Activated naive CD4-positive, alpha-beta T cell treated with Interleukin-2 at 50 U/mL for 16 hours (primary cell): ENCODE measurements at places on chromosomes 12 and 14.

DNA sequence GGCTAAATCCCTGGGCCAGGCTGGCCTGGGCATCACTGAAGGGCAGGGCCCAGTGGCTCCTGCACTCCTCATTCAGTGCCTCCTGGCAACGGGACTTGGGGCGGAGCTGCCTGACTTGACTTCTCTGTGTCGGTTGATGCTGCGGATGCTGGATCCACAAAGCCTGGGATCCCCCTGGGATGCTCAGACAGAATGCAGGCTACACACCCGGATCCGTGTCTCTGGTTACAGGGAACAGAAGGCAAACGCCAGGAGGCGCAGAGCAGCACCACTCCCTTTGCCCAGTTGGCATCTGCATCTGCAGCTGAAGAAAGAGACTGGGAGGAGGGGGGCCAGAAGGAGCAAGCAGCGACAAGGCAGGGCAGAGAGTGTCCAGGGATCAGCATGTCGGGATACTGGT is 154.5 kb upstream of the FKBP4 start:
- DNase-seq: no peak

DNA sequence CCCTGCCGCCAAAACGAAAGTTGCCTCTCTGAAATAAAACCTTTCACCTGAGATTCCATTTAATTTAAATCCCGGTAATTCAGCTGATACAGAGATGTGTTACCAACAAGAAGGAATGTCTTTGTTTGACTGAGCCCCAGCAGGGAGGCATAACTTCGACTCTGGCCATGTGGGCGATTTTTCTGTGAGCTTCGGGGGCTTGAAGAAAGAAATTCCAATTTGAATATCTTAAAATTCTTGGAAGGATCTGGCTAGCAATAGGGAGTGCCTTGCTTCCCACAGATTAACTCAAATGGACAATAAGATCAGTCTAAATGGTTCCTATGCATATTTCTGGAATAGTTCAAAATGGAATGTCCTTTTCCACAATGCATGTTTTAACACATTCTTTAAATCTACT is 252.5 kb upstream of the TMPO start:
- DNase-seq: no peak

GRCh38 chr14:35861204-35861868 is 35.2 kb downstream of the BRMS1L start:
- DNase-seq: no peak

- DNase-seq: no peak
Measured at GRCh38 chr14:72780751-72781150, 113.2 kb downstream of the DPF3 start.

GRCh38 chr12:58801986-58802385 is 118.3 kb downstream of the LRIG3 start:
- no peak for DNase-seq

DNA sequence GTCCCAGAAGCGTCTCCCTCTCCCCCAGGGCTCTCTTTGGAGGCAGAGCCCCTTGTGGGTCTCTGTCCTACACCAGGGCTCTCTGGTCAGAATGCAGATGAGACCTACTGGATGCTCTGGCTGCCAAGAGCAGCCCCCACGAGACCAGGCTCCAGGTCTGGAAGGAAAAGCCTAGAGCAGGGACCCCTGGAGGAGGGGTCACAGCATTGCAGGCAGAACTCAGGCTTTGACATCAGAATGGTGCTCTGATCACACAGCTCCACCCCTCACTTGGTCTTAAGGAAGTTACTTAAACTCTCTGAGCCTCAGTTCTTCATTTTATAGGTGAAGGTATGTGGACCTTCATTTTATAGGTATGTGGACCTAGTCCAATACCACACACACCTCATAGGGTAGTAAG is 83.1 kb downstream of the ARL6IP4 start:
- no peak for DNase-seq

- DNase-seq: no peak
Measured at GRCh38 chr12:52984136-52984535, 22.1 kb upstream of the EIF4B start.

DNA sequence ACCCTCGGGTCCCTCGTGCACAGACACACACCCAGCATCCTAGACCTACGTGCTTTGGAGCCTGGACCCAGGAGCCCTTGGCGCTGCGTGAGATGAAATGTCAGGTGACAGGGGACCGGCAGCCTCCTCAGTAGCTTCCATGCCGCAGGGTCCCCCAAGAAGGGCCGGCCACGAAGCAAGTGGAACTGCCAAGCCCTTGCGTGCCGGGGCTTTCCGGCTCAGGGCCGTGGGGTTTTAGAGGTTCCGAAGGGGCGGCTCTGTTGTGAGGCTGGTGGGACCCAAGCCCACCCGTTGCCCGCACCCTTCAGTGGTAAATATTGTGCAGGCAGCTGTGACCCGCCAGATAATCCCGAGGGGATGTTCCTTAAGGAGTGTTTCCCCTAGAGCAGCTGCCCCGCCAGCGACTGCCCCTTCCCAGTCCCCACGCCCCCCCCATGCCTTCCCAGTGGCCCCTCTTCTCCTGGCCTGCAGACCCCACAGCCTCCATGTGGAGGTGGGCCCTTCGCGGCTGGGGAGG is 133.7 kb downstream of the ADGRD1 start:
- no peak for DNase-seq

- DNase-seq: no peak
Measured at GRCh38 chr12:39344926-39345325, 98.0 kb downstream of the KIF21A start.

- no peak for DNase-seq
Measured at GRCh38 chr12:18432206-18432605, 170.9 kb downstream of the PIK3C2G start.

DNA sequence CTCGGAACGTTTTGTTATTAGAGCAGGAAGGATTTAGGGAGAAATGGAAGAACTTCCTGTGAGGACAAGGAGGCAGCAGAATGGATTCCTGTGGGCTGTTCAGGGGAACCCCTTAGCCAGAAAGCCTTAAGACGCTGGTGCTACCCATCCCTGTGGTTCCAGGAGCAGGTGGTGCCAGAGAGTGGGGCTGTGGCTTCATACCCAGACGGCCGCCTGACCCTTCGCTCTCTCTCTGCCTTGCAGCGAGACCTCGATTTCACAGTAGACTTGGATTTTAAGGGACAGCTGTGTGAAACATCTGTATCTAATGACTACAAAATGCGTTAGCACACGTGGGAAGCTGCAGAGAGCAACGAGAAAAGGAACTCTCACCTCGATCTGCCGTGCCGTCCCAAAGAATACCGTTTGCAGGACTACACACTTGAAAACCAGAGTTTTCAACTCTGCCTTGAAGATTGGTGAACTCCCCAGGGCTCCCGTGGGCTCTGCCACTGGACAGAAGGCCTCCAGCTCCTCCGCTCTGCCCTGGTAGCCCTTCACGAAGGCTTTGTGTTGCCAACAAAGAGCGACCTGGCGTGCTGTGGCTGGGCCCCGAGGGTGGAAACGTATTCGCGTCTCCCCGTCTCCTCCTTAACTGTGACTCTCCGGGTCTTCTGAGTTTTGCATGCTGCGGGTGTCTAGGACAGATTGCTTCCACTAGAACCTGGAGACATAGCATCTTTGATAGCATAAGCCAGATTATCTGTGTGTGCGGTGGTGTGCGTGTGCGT is 102.0 kb downstream of the PRMT8 start:
- DNase-seq: no peak

DNA sequence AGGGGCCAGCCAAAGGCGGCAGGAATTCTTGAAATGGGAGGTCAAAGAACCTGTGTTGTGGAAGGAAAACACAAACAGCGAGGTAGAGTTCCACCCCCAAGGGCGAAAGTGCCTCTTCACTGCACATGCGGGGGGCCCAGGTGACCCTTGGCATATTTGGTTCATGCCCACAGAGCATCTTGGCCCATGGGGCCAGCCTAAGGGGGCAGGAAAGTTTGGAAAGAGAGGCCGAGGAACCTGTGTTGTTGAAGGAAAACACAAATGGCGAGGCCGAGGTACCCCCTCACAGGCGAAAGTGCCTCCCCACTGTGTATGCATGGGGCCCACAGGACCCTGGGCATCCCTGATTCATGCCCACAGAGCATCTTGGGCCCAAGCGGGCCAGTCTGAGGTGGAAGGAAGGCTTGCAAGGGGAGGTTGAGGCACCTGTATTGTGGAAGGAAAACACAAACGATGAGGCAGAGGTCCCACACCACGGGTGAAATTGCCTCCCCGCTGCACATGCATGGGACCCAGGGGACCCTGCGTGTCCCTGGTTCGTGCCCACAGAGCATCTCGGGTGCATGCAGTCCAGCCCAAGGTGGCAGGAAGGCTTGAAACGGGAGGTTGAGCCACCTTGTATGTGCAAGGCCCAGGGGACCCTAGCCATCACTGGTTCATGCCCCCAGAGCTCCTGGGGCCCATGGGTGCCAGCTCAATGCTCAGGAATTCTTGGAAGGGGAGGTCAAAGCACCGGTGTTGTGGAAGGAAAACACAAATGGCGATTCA is 384.1 kb downstream of the ALG10 start:
- no peak for DNase-seq

GRCh38 chr12:27970401-27971120 is 2.0 kb downstream of the PTHLH start:
- DNase-seq: no peak

DNA sequence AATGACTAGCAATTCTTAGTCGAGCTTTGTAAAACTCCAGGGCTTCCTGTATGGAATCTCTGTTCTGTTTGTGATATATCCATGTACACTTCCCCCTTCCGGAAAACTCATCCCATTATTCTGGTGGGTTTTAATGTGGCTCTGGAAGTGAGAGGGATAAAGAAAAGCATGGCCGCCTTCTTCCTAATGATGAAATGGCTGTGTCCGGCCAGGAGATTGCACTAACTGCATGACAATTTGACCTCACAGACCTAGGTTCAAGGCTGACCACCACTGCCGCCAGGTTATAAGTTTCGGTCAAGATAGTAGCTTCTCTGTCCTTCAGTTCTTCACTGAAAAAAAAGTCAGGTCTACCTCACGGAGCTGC is 41.0 kb upstream of the NPAS3 start:
- DNase-seq: no peak

- no peak for DNase-seq
Measured at GRCh38 chr12:25719505-25719904, 166.4 kb upstream of the LMNTD1 start.

DNA sequence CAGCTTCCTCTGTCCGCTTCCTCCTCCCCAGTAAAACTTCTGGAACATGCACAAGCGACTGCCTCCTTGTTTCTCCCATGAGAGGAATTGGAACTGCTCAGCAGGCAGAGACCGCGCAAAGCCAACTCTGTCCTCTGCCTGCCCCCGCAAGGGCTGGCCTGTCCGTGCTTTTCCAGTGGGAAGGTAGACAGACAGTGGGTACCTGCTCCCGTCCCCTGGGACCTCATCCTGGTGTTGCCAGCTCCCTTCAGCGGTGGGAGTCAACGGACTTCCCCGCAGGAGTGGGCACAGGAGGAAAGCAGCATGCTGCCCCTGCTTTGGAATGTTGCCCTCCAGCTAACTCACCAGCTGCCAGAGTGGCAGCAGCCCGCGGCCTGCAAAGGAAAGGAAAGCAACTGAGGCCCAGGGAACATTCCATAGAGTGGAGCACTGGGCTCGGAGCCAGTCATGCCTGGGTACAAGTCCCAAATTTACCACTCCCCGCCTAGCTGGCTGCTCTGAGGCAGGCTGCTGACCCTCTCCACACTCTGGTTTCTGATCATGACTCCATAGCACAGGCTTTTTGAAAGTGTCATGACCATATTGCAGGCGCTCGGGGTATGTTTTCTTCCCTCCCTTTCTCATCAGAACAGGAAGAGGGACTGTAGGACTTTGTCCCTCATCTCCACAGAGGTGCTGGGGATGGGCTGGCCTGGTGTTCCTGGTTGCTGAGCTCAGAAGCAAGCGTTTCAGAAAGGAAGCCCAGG is 89.2 kb upstream of the CLMN start:
- DNase-seq: no peak

GRCh38 chr12:47362126-47362705 is 282.5 kb upstream of the AMIGO2 start:
- no peak for DNase-seq

GRCh38 chr12:104790296-104791125 is 167.6 kb downstream of the SLC41A2 start:
- DNase-seq: peak; percentile 53

DNA sequence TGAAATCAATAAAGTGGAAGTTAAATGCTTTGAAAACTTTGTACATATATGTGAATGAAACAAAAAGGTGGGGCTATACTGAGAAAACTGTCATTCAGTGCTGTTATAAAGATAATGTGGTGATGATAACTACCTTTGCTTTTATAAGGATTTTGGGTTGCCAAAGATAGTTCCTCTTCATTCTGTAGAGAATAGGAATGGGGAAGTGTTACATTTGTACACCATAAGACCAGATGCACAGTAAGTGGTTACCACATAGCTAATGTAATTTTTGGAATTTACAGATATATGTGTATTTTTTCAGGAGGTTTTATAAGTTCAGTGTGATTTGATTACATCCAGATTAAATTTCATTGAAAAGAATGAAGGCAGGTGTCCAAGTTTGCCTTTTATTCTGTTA is 18.1 kb downstream of the RAB21 start:
- no peak for DNase-seq

DNA sequence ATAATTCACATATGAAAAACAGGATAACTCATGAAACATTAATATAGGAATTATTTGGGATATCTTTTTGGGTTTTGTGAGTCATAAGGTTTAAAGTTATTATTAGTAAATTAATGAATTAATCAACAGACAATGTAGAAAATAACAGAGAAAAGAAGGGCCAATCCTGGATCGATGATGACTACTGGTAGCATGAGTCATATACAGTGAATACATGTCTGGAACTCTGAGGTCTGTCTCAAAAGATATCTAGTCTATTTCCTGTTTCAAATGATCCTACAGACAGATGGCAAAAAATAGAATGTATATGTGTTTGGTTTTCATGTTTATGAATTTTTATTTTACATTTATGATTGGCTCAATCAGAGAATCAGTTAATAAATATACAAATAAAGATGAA is 86.4 kb upstream of the RTL1 start:
- no peak for DNase-seq

DNA sequence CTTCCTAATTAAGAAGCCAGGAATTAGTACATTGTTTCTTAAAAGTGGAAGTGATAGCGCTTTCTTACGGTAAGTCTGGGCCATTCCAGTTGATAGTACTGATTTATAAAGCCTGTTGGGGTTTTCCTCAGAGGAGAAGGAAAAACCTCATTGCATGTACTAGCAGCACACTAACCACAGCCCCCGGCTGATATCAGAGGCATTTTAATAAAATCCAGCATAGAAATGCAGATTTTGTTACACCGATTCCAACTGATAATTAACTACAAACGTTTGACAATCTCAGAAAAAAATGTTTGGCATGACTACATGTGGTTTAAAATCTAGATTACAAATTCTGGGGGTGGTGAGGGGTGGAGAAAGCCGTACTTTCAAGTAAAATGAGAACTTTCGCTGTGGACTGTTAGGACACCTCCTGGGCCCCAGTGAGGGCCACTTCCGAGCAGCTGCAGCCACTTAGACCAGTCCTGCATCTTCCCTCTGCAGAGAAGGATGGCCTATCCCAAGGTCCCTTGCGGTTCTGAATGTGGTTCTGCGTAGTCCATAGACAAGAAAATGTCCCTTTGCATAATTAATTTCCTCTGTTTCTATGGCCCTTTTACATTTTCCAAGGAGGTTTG is 374.4 kb downstream of the NUAK1 start:
- no peak for DNase-seq

- DNase-seq: no peak
Measured at GRCh38 chr12:131628766-131629448, 82.0 kb upstream of the SFSWAP start.

GRCh38 chr12:18158774-18159557 is 69.0 kb upstream of the RERGL start:
- DNase-seq: peak; percentile 3

- DNase-seq: no peak
Measured at GRCh38 chr14:59224341-59224740, 35.9 kb downstream of the DAAM1 start.
